ENCODE measurements at places on chromosomes 2 and 18. TPM values are rescaled to one million over a fixed set of nuclear protein-coding genes. Genes with fewer than 3 reads are reported as not detected.

DNA sequence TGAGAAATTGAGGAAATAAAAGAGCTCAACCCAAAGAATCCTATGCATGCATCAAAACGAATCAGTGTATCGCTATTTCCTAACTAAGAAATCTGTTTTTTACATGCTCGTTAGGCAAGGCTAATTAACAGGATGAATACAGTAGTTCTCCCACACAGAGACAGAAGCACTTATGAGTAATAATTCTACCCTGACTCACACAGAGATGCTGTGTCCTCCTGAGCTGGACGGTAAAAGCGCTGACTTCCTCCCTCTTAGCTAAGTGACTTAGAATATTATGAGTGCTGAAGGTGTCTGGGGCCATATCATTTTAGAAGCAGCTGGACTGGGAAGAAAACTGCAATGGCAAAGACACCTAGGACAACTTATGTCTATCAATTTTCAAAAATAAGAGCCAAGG lies 18.5 kb downstream of the PLEKHM3 start:
- H3K4me1 ChIP-seq = no peaks in the 10 kb centered on the region
- H3K36me3 ChIP-seq = peaks cover 3% of the 10 kb centered on the region
- H3K27ac ChIP-seq = no peak overlapping the region
- H3K27me3 ChIP-seq = no peaks in the 10 kb centered on the region

DNA sequence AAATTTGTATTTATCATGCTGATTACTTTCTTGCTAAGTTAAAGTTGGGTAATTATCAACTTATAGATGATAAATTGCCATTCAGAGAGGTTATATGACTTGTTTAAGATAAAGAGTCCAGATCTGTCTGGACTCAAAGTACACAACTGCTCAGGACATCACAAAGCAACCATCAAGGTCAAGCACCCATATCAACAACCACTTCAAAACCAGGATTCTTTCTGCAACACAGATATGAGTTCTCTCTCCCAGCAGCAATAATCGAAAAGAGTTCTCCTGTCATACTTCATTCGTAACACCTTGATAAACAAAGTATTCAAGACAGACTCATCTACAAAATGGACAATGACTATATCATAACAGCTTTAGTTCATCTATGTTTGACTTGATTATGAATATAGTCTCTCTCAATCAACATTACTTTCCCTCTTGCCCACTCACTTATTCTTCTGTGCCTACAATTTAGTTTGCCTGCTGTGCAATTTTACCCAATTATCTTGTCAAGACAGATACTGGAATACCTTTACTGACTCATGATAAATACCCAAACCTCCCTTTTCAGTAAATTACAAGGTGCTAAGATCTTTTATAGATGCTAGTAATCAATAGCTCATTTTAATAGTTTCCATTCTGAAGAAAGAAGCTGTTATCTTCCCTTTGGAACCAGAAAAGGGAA lies 281.8 kb downstream of the NBAS start:
- H3K27me3 ChIP-seq = no peaks in the 10 kb centered on the region
- H3K4me1 ChIP-seq = no peaks in the 10 kb centered on the region

GRCh38 chr2:206867006-206867405 lies 72.3 kb upstream of the CPO start:
- H3K4me1 ChIP-seq = no peaks in the 10 kb centered on the region
- no peaks in the 10 kb centered on the region for H3K36me3 ChIP-seq
- H3K4me3 ChIP-seq = no peak overlapping the region
- no peak for DNase-seq

DNA sequence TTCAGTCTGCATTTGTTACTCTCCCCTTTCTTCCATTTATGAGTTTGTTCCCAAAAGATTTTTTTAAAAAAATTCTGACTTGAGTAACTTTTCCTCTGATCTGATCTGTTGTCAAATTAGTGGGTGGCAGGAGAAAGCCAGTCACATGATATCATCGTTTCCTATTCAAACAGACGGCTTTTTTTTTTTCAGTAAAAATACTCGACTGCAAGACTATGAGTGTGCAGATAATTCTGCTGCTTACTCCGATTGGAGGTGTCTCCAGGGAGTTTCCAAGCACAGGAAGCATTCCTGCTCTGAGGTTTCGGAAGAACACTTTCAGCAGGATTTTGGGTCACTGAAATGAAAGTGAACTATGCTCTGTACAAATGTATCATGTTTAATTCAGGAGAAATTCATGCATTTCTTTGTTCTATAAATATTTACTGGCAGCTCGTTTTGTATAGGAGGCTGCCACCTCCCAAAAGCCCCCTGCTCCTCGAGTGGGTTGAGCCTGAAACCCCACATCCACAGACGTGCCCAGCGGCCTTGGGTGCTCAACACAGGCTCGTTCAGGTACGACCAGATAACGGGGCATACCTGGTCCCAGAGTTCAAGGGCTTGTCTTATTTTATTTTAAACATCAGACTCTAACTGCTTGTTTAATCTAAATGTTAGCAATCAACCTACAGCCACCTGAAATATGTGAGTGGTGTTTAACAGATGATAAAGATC lies 126.9 kb upstream of the ZNF516 start:
- peaks cover 10% of the 10 kb centered on the region for H3K27me3 ChIP-seq
- H3K4me1 ChIP-seq = peaks cover 5% of the 10 kb centered on the region
- H3K27ac ChIP-seq = no peak overlapping the region
- H3K36me3 ChIP-seq = no peaks in the 10 kb centered on the region
- DNase-seq = no peak

- no peak for DNase-seq
- H3K36me3 ChIP-seq = no peaks in the 10 kb centered on the region
- H3K4me3 ChIP-seq = no peak overlapping the region
- H3K27me3 ChIP-seq = no peaks in the 10 kb centered on the region
Measured at GRCh38 chr2:7559791-7560190, 642.6 kb downstream of the RNF144A start.

DNA sequence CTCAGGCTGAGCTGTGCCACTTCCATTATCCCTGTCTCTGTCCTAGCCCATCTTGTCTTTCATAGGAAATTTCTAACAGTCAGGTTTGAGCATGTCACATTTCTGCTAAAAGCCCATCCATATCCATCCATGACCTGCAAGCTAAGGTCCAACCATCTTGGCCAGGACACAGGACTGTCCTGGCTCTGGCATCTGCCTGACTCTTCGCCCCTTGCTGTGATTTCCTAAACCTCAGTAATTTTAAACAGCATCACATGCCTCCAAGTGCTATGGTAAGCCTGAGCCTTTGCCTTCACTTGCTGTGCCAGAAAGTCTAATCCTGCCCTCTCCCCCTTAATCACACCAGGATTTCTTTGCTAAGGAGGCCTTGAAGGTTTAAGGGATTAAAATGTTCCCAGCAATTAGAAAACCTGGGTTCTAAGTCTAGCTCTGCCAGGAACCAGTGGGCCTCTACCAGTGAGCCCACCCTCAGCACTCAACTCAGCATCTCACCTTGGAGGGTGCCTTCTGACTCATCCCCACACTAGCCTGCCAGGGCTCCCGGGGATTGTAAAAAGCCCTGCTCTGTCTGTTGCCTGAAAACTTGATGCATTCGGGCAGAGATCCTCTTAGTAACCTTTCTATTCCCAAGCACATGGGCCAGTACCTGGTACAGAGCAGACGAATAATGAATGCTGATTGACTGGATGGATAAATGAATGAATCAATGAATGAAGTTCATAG lies 411.0 kb downstream of the LRATD1 start:
- H3K4me1 ChIP-seq = no peaks in the 10 kb centered on the region
- no peak overlapping the region for H3K27ac ChIP-seq
- no peak for DNase-seq

DNA sequence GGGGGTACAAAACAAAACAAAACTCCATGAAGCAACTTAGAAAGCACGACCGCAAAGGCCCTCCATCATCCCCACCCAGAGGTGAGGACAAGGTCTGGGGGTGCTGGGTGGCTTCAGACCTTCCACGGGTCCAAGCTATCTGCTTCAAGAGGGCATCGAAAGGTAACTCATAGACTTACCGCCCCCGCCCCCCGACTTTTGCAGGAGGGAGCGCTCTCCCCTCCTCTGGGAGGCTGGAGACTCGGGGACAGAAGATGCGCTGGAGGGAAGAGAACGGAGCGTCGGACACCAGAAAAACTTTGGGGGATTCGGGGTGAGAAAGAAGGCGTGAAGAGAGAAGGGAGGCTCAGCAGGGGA lies 300 bp upstream of the STON1 start:
- peaks cover 15% of the 10 kb centered on the region for H3K4me1 ChIP-seq
- no peaks in the 10 kb centered on the region for H3K27me3 ChIP-seq
- DNase-seq = no peak
- H3K27ac ChIP-seq = no peak overlapping the region

GRCh38 chr18:9177466-9177865 lies 40.9 kb downstream of the ANKRD12 start:
- no peak overlapping the region for H3K4me3 ChIP-seq
- no peaks in the 10 kb centered on the region for H3K27me3 ChIP-seq
- peaks cover 14% of the 10 kb centered on the region for H3K36me3 ChIP-seq
- no peak for DNase-seq
- peaks cover 37% of the 10 kb centered on the region for H3K4me1 ChIP-seq

DNA sequence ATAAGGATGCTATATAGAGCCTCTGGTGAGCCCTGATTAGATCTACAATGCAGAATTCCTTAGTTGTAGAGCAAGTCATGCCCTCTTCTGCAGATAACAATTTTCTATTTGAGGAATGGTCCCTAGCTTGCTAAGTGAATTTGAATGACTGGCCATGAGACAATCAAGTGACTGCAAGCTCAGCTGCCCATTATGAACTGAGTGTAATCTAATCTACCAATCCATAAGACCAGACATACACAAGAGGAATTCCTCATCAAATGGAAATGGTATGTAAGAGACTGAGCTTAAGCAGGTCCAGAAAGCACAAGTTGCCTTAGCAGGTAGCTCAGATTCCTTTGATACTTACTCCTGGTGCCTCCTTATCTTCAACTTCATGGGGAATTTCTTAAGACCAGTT lies 4.8 kb upstream of the ANKRD44 start:
- no peak overlapping the region for H3K27ac ChIP-seq
- H3K4me1 ChIP-seq = peaks cover 27% of the 10 kb centered on the region
- no peak overlapping the region for H3K4me3 ChIP-seq
- no peaks in the 10 kb centered on the region for H3K27me3 ChIP-seq
- no peaks in the 10 kb centered on the region for H3K36me3 ChIP-seq

GRCh38 chr18:70649683-70650082 lies 360.8 kb downstream of the SOCS6 start:
- H3K27ac ChIP-seq = no peak overlapping the region
- no peaks in the 10 kb centered on the region for H3K27me3 ChIP-seq
- no peak overlapping the region for H3K4me3 ChIP-seq

GRCh38 chr2:179348906-179349305 lies 84.3 kb upstream of the SESTD1 start:
- no peak overlapping the region for H3K4me3 ChIP-seq
- H3K27ac ChIP-seq = no peak overlapping the region
- no peak for DNase-seq
- H3K36me3 ChIP-seq = no peaks in the 10 kb centered on the region
- no peaks in the 10 kb centered on the region for H3K4me1 ChIP-seq
- H3K27me3 ChIP-seq = no peaks in the 10 kb centered on the region

DNA sequence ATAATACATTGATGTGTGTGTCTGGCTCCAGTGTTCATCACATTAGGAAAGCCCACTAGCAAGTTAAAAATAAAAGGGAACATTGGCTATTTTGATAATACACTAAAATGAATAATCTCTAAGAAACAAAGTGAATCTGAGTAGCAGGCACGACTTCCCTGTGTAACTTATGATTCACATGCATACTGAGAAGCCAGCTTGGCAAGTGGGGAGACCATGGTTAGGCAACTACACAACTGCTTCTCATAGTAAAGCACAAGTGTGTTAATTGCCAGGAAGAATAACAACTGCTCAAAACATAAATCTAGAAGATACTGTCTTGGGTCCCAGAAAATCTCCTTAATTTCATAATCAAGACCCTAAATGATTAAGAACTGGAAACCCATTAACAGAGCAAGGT lies 4.0 kb downstream of the MYO5B start:
- no peak for DNase-seq
- H3K4me3 ChIP-seq = no peak overlapping the region
- H3K4me1 ChIP-seq = peaks cover 23% of the 10 kb centered on the region
- H3K36me3 ChIP-seq = no peaks in the 10 kb centered on the region
- H3K27ac ChIP-seq = no peak overlapping the region

DNA sequence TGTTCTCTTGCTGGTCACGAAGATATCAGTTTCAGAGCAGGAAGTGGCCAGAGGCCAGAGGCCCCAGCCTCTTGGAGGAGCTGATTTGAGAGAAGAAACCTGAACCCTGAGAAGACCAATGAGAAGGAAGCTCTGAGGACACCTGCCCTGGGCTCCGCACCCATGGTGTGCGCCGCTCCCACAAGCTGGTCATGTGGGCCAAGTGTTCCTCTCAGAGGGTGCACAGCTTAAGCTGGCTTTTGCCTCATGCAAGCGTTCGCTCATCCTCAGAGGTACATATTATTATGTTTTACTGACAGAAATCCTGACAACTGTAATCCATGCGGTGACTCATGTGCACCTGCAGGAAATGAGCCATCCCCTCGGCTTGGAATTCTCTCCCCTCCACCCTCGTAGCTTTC lies 316.1 kb upstream of the MYT1L start:
- DNase-seq = peak; percentile 18
- H3K27ac ChIP-seq = no peak overlapping the region
- peaks cover 32% of the 10 kb centered on the region for H3K4me1 ChIP-seq
- no peaks in the 10 kb centered on the region for H3K27me3 ChIP-seq
- H3K36me3 ChIP-seq = no peaks in the 10 kb centered on the region

GRCh38 chr18:41674506-41674905 lies 280.5 kb upstream of the PIK3C3 start:
- H3K27me3 ChIP-seq = no peaks in the 10 kb centered on the region
- no peaks in the 10 kb centered on the region for H3K36me3 ChIP-seq
- no peak overlapping the region for H3K27ac ChIP-seq
- no peaks in the 10 kb centered on the region for H3K4me1 ChIP-seq
- no peak overlapping the region for H3K4me3 ChIP-seq

DNA sequence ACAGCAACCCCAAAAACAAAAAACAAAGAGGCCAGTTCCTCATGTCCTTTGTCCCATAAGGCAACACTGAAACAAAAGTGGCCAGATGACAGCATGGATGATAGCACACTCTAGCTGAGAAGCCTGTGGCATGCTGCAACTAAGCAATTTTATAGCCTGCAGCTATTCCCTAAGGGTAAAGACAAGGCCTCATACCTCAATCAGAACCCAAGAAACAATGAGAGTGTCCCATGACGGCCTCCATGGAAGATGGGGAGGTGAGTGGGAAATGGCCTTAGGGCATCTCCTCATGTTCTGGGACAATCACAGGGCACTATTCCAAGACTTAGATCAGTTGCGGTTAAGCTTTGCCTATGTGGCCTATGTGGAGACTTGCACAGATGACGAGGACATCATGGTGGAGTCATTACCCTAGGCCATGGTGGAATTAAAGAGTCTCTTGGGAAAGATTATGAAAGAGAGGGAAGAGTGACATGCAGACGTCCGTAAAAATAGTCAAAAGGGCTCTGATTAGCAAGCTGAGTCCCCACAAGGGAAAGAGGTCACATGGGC lies 103.1 kb downstream of the INO80D start:
- H3K4me1 ChIP-seq = no peaks in the 10 kb centered on the region
- H3K36me3 ChIP-seq = no peaks in the 10 kb centered on the region
- H3K4me3 ChIP-seq = no peak overlapping the region
- H3K27ac ChIP-seq = no peak overlapping the region
- no peak for DNase-seq
- H3K27me3 ChIP-seq = no peaks in the 10 kb centered on the region

Gene PROM2
- 0.73 TPM for total RNA-seq

Gene HRH4
- total RNA-seq = 0.34 TPM

Gene TFPI
- total RNA-seq = not detected

Gene ACADL
- not detected for total RNA-seq

Gene C2orf80
- not detected for total RNA-seq

Gene FAM237A
- total RNA-seq = not detected
